ENCODE measurements at places on chromosomes 2 and 18.

DNA sequence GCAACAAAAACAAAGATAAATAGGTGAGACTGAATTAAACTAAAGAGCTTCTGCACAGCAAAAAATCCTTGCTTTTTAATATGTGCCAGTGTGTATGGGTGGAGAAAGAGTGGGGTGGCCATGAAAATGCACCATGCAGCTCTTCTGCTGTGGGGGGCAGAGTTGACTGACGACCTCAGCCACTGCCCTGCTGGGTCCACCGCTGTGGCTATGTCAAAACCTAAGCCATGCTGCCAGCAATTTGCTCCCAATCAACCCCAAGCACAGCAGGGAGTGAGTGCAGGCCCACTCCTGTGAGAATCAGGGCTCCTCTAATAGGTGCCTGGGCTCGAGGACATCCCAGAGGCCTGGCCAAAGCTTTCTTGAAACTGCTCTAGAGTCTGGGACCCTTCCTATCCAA is 235.6 kb upstream of the RBBP8 start:
- DNase-seq = no peak

DNA sequence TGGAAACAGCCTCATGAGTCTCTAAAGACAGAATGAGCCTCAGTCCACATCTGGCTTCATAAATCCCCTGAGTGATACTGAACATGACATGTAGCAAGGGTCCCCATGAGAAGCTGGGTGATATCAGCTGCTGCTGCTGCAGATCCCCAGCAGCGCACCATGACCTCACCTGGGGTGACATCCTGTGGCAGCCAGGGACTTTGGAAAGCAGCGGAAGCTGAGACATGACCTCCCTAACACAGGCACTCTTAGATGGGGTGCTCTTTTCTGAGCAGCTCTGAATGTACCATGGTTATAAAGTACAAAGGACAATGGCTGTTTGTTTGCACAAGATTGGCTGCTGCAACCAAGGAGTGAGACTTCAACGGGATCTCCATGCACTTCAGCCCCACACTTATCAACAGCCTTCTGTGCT is 74.7 kb upstream of the TMEM200C start:
- no peak for DNase-seq

DNA sequence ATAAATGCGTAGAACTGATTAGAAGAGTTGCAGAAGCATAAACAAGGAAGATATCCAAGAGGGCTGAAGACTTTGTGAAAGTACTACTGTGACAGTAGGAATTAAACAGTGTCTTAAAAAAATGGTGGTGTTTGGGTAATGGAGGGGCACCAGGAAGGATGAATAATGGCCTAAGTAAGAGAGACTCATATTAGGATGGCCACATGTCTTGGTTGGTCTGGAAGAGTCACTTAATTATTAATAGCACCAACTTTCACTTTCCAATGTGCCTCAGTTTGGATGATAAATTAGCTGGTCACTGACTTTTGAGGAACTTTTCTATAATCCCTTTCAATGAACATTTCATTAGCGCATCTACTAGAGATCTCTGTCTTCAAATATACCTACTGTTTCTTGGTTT is 372.2 kb downstream of the NYAP2 start:
- DNase-seq = no peak

GRCh38 chr2:216565956-216566355 is 67.3 kb upstream of the IGFBP2 start:
- DNase-seq = no peak

- no peak for DNase-seq
These were observed 1599.2 kb upstream of the TMEFF2 start for GRCh38 chr2:193793914-193794313.

GRCh38 chr2:235766278-235766677 is 272.4 kb downstream of the AGAP1 start:
- DNase-seq = peak; percentile 14

DNA sequence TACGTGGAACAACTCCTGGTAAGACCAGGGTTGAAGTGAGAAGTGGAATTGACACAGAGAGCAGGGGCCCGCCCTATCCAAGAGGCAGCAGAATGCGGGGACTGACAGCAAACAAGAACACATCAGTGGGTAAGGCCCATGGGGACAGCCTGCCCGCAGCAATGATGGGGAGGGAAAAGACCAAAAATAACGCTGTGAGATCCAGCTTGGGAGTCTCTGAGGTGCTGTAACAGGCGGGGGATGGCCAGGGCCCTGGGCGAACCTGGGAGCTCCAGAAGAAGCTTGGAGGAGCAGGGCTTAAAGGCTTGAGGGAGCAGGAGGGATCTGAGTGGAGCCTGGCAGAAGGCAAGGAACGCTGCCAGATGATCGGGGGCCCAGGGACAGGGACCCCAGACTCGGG is 173.4 kb downstream of the TMEM200C start:
- DNase-seq = no peak

- DNase-seq = no peak
These were observed 144.5 kb downstream of the EXOC6B start for GRCh38 chr2:72681016-72681995.

- DNase-seq = peak; percentile 36
These were observed 713 bp downstream of the ATOH8 start for GRCh38 chr2:85754313-85755095.

GRCh38 chr2:205390866-205391265 is 291.4 kb upstream of the NRP2 start:
- DNase-seq = no peak

DNA sequence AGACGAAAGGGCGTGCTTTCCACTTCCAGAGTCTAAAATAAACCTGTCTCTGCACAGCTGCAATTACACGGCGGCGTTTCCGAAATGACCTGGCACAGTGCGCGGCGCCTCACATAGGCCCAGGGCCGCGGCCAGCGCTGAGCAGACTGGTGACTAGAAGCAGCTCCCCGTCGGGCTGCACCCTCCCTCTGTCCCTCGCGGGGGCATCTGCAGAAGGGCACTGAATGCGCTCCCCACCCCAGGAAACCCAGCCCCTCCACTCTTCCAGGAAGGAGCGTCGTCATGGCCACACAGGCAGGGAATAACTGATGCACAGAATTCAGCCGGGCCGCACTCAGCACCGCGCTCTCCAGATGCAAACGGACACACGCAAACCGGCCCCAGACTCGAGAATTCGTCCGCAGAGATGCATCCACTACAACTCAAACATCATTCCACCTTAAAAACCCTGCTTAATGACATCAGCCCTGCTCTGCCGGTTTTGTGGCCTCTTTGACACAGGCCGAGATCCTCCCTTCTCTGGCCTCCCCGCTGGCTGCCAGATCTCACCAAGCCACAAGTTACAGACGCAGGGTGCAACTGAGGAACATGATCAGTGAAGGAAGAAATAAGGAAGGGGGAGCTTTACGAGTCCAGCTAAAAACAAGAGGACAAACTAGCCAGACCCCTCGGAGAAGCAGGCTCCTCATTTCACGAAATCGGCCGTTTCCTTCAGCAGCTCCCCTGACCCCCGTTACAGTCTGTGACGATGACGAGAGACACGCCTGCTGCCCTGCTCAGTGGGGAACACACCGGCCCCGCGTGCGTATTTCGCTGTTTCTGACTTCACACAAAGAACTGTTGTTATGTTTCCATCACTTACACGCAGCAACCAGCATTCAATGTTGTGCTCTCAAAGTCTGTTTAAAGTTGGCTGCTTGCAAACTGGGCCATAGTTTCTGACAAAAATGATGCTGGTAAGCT is 40.2 kb downstream of the MBP start:
- no peak for DNase-seq

GRCh38 chr2:65686928-65687521 is 254.6 kb upstream of the SPRED2 start:
- DNase-seq = no peak

GRCh38 chr18:38444971-38445803 is 879.6 kb upstream of the CELF4 start:
- no peak for DNase-seq

- no peak for DNase-seq
These were observed 16.0 kb upstream of the SERPINE2 start for GRCh38 chr2:224055101-224055500.

GRCh38 chr2:189555232-189555631 is 25.4 kb downstream of the SLC40A1 start:
- DNase-seq = no peak

DNA sequence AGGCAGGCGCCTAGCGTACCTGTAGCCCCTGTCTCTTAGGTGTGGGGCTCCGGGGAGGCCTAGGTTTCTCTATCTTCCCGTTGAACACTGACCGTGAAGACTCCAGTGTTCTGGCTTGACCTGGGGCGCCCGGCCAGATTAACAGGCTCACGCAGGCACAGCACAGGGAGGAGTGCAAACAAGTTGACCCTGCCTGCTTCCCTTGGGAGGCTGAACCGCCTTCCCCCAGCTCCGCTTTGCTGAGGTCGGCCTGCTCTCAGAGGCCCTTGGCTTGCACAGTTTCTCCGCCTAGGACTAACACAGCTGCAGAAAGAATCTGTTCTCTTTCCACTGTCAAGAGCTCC is 567 bp downstream of the PCYOX1 start:
- peak; percentile 65 for DNase-seq

GRCh38 chr2:113136828-113137775 is 9.7 kb downstream of the IL1RN start:
- peak; percentile 37 for DNase-seq

- no peak for DNase-seq
These were observed 204.5 kb upstream of the LRATD1 start for GRCh38 chr2:14428056-14428455.

DNA sequence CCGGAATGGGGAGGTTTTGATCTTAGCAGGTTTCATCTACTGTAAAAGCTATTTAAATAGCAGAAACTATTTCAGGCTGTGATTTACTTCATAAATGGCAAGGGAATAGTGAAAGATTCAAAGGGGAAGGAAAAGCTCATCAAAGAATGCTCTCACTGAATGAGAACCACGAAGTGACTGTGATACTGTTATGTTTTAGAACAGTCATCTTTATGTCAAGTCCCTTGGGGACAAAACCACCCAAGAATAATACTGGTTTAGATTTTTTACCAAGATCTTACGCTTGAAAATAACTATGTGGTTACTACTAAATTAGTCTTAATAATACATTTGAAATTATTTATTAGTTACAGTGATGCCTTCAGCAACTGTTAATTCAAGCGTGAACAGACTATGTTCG is 28.1 kb downstream of the FARSB start:
- no peak for DNase-seq

DNA sequence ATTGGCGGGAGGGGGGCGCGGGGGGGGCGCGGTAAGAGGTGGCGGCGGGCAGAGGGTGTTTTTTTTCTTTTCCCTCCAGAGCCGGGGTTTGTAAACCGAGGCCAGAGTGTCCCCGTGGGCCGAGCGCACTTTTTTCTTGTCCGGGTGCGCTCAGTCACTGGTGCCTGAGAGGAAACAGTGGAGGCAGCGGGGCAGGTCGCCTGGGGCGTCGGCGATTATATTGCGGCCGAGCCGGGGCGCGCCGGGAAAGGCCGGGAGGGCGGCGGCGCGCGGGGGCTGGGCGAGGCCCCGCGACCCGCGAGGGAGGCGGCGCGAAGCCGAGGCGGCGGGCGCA is 275 bp downstream of the HOXD8 start:
- no peak for DNase-seq

DNA sequence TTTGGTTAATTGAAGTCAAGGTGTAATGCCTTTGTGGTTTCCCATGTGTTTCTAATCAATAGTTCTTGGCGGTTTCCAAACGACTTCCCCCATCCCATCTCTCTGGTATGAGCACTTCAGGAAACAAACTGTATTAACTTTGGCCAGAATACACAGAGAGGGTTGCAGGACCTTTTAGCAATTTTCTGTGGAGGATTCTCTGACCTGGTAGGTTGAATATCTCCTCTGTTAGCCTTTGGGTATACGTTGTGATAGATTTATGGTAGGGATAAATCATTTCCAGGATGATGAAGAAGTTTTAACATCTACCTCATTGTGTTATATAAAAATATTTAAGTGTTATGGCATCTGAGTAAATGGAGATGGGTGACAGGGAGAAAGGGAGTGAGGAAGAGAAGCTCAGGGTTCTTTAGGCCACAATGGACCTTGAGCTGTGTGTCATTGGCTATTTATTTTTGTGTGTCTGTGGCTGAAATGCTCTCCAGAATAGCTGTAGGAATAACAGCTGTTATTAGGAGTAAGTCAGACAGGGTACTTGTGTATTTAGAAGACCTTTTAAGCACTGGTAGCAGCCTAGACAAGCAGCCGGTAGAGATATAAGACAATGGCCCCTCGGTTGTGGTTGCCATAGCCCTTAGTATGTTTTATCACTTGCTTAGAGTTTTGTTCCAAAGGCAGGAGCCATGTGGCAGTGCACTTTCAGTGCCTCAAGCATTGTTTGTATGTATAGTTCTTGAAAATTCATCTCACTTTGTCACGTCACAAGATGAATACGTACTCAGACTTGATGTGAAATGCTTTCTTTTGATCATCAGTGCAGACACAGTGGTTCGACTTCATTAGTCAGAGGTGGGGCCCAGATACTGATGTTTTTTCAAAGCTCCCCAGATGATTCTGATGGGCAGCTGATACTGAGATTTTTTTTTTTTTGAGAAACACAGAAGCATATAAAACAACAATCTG is 91.1 kb downstream of the FMNL2 start:
- no peak for DNase-seq

- no peak for DNase-seq
These were observed 100.1 kb downstream of the SLC25A12 start for GRCh38 chr2:171793691-171794678.

GRCh38 chr2:26011990-26012856 is 21.7 kb upstream of the RAB10 start:
- DNase-seq = peak; percentile 88

DNA sequence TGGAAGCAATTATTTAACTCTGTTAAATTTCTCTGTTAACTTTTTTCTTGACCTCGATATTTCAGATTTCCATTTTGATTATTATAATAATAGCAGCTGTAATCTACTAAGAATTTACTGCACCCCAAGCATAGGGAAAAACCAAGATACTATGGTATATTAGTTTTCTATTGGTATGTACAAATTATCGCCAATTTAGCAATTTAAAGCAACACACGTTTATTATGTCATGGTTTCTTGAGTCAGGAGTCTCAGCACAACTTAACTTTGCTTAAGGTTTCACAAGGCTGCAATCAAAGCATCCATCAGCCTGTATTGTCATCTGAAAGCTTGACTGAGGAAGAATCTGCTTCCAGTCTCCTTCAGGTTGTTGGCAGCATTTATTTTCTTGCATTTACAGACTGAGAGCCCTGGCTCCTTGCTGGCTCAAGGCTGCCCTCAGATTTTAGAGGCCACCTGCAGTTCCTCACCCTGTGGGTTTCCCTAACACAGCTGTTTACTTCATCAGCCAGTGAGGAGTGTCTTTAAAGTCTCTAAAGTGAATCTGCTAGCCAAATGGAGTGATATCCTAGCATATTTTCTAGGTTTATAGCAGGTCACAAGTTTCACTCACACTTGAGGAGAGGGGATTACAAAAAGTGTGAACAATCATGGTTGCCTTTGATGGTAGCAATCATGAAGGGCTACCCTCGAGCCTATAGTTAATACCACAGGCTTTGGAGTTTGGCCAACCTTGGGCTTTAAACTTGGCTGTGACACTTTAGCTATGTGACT is 4.4 kb upstream of the VPS54 start:
- no peak for DNase-seq

- no peak for DNase-seq
These were observed 58.1 kb downstream of the MAP3K19 start for GRCh38 chr2:134988994-134989605.
